Stimulated activated CD4-positive, alpha-beta T cell treated with anti-CD3 and anti-CD28 coated beads, Interleukin-4, amount 100 ng/mL, for 1 hour (primary cell): ENCODE measurements at places on chromosomes 4 and X.

GRCh38 chrX:37697169-37697760 lies 11.7 kb downstream of the XK start:
- no peak for DNase-seq

DNA sequence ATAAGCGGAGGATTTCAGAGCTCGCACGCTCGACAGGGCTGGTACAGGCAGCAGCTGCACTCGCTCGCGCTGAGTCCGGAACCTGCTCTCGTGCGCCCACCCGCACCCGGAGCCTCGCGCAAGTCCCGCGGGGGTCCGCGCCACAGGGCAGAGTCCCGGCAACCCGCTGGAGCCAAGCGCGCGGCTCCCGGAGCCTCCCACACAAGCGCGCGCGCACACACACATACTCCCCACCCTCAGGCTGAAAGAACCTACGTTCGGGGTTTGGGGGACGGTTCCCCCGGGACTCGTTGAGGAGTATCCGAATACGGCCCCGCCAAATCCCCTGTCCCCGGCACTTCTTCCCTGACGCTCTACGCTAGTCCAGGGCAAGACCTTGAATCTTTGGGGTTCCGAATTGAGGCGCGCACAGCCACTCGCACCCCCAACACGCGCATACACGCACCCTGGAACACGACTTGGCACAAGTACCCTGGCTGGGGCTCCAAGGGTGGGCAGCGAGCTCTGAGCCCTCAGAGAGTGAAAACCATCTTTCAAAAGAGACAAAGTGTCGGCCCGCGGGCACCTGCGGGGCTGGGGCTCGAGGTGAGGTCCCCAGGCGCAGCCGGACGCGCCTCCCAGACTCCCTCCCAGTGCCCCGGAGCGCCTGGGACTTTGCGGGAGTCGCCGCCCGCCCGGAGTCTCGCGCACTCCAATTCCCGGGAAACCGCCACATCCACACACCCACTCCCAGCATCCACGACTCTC lies 952 bp downstream of the ANOS1 start:
- DNase-seq, result no peak

DNA sequence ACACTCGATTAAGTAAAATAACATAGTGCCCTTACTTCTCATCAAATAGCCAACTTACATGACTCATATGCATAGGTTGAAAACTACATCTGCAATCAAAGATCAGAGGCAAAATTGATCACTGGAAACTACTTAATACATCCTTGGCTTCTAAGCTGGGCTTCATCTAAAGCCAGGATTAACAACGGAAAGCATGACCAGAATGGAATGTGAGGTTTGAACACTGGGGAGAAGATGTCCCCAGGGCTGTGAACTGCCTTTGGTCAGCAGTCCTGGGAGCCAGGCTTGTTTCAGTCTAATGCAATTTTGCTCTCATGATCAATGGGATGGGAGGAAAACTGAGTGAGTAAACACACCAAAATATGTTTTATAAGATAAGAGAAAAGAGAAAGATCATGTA lies 192.5 kb upstream of the TTC29 start:
- no peak for DNase-seq

DNA sequence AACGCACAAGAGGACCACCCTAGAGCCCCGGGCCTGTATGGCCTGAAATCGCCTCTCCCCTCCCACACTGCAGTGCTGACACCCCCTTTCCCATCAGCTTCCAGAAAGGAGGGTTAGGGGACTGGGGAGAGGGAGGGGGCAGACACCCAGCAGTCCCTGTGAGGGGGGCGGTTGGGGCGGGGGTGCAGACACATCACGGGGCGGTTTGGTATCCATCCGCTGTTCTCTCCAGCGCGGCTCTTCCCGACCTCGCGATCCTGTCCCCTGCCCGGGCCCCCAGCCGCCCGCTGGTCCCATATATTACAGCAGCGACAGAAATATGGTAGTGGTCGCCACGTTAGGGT lies 404 bp upstream of the GPRASP2 start:
- no peak for DNase-seq

DNA sequence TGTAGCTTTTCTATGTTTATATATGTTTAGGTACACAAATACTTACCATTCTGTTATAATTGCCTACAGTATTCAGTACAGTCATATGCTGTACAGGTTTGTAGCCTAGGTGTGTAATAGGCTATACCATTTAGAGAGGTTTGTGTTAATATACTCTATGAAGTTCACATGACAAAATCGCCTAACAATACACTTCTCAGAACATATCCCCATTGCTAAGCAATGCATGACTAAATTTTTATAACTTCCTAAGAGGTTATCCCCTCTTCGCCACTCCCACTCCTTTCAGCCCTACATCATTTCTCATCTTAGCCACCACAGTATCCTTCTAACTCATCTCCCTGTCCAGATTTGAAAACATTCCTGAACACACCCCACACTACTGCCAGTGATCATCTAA lies 83.7 kb upstream of the ZCCHC13 start:
- no peak for DNase-seq

DNA sequence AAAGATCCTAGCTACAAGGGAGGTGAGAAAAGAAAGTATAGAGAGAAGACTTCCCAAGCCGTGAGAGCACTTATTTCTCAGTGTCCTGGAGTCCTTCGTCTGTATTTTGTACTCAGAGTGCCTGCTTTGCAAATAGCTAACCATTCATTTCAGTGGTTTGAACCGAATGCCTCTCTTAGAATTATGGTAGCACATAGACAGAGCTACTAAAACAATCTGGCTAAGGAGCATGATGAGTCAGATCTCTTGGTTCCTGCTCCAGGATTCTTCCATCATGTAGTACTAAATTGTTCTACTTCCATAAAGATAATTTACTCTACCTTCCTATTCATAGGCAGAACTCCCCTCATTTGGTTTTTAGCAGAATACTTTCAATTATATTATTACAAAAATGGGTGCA lies 946.6 kb downstream of the STIM2 start:
- DNase-seq, result no peak

DNA sequence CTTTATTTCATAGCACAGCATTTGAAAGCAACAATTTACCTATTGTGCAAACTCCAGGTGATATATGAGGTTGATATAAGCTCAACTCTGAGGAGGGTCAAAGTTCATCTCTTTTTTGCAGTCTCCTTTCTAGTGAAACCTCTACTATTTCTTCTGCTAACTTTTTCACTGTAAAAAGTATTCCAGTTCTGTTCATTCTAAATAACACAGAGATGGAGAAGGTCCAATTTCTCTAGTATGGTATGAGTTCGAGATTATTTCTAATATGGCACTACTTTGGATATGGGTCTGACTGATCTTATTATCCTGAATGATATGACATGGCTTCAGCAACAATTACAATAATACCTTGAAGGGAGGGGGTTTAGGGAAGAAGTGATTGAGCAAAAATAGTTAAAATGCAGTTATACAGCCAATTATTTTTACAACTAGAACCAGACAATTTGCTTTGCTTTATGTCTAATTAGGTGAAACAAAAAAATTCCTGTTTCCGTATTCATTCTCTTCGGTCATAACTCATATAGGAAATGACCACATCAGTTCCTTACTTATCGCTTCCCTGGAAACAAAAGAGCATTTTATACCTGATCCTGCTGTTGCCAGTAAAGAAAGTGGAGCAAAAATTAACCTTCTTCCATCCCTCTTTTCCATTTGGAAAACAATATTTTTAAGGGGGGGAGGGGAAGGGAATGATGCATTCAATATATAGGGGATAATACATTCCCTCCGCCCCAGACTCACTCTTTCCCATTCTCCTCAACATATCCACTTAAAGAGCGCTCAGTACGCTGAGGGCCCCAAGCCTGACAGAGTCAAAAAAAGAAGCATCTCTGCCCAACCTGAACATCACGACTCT lies 1.0 kb downstream of the TBC1D9 start:
- DNase-seq, result no peak

DNA sequence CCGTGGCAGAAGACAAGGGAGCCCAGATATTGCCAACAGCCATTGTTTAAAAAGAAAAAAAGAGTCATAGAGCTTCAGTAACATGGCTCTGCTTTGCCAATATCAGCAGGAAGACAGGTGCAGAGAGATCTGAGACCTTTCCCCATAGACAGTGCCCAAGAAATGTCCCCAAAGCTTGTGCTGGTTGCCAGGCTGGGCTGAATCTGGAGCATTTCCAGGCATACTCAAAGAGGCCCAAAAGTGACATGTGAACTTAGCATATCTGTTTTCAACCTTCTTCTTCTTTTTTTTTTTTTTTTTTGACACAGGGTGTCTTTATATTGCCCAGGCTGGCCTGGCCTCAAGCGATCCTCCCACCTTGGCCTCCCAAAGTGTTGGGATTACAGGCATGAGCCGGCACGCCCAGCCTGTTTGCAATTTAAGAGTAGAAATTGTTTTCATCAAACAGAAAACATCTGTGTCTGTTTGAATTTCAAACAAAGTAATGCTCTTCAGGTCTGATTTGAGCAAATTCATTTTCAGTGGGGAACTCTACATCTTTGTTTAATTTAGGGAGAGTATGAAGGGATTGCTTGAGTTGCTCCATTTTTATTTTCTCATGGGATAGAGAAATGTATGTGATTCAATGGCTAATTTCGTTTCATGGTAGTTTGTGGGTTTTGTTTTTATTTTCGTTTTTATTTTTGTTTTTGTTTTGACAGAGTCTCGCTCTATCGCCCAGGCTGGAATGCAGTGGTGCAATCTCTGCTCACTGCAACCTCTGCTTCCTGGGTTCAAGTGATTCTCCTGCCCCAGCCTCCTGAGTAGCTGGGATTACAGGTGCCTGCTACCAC lies 56.6 kb upstream of the RBM47 start:
- no peak for DNase-seq

GRCh38 chrX:13805241-13805640 lies 11.7 kb downstream of the GPM6B start:
- DNase-seq, result no peak

- no peak for DNase-seq
Observed at GRCh38 chr4:17958181-17958580, 63.4 kb downstream of the LCORL start.

DNA sequence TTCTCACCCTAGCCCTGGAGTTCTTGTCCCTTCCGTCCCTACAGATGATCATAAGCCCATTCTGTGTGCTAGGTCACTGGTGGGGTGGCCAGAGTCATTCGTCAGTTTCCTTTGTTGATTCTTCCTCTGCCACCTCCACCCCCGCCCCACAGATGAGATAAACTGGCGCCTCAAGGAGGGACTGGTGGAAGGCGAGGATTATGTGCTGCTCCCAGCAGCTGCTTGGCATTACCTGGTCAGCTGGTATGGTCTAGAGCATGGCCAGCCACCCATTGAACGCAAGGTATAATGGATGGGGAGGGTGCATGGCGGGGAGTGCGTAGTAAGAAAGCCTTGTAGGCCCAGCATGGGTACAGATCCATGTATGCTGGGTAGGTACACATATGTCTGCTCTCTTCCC lies 6.4 kb downstream of the USP11 start:
- DNase-seq, result no peak

- no peak for DNase-seq
Observed at GRCh38 chrX:67607466-67607865, 63.6 kb downstream of the AR start.

GRCh38 chr4:166309286-166309685 lies 436.2 kb downstream of the TLL1 start:
- DNase-seq, result no peak

- DNase-seq, result no peak
Observed at GRCh38 chr4:43330288-43330687, 437.8 kb downstream of the GRXCR1 start.

- no peak for DNase-seq
Observed at GRCh38 chrX:477441-478012, 90.8 kb upstream of the PPP2R3B start.
